ENCODE measurements at places on chromosomes 5 and 9.

DNA sequence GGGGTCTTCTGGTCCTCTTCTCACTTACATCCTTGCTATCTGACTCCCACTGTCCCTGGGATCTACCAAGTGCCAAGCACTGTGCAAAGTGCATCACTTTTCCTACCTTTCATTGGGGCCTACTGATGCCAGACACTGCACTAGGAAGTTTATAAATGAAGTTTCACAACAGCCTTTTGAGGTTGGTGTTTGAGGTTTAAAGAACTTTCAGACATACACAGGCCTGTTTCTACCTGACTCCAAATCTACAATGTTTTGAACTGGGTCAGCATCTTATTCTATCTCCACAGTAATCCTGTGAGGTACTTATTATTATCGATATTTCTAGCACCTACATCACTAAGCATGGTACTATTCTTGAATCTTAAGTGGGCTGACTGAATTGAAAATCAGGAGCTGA, 227.7 kb downstream of the ZSWIM6 start:
- no peak for DNase-seq

- DNase-seq: no peak
These were observed 14.9 kb downstream of the GLDC start for GRCh38 chr9:6630502-6631206.

GRCh38 chr5:73887688-73888087, 261.7 kb downstream of the ARHGEF28 start:
- DNase-seq: no peak

GRCh38 chr9:107778661-107779060, 289.1 kb upstream of the KLF4 start:
- DNase-seq: peak; percentile 30

DNA sequence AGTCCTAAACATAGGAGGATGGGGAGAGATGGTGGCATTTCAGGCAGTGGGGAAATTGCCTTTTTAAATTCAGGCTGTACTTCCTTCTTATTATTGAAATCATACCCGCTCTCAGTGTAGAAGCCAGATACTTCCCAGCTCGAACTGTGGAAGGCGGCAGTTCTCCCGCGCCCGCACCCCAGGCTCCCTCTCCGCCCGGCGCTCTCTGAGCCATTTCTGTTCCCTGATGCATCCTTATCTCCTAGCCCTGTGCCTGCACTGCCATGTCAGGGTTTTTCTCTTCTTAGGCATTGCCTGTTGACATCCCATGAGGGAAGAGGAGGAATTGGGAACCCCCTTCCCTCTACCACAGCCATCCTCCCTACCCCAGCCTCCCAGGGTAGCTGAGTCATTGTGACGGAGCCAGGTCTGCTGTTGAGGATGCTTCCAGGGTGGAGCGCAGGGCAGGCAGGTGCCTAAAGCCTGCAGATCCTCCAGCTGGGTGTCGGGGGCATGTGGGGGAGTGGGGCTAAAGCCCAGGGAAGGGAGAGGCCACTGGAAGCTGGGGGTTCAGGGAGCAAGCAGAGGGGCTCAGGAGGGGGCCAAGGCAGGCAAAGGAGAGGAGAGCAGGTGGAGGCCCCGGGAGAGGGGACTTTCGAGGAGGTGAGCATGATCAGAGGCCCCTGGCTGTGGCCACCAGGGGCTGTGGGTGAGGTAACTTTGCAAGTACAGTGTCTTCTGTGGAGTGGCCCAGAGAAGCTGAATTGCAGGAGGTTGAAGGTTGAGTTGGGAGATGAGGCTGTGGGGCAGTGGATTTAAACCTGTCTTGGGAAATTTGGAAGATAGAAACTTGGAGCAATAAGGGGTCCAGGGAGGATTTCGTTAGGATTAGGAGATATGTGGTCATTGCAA, 16.2 kb downstream of the LAMC3 start:
- DNase-seq: no peak

DNA sequence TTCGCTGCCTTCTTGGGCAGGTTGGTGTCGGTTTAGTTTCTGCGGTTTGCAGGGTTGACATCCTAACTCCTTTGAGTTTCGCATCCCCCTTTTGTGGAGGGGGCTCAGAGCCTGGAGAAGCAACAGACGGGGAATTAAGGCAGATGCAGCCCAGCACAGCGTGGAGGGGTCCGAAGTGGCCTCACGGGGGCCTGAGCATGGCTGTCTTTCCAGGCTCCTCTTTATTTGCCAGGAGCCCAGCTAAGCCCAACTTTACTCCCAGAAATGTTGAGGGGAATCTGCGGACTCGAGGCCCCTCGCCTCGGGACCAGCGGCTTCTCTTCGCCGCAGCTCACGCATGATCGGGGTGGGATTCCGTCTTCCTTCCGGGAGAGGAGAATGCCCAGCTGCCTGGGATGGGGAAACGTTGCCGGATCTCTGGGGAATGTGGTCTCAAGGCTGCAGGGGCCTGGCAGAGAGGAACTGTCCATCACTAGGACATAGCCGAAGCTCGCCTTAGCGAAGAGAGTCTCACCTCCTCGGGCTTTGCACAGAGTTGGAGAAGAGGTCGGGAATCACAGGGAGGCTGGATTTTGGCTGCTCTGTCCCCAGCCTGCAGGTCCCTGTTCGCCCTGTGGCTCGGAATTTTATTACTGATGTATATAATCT, 1.3 kb downstream of the RAI14 start:
- peak; percentile 20 for DNase-seq

GRCh38 chr5:31692561-31693221, 53.8 kb downstream of the PDZD2 start:
- no peak for DNase-seq

- DNase-seq: no peak
These were observed 67.0 kb downstream of the SGCD start for GRCh38 chr5:156393980-156394379.

GRCh38 chr9:76680716-76681425, 83.4 kb upstream of the PCA3 start:
- DNase-seq: no peak

DNA sequence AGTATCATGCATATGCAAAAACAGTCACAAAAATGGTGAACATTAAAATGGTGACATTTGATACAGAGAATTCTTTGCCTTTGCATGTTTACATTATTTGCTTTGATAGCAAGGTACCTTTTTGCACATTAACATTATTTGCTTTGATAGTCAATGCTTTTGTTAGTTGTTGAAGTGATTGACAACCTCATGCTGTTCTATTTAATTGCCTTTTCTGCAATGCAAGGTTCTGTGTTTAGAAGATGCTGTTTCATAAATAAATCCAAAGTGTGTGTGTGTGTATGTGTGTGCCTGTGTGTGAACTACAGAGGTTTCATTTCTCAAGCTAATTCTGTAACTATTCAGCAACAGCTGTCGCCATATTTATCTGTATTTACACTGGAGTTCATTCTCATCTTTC, 668.7 kb downstream of the NR2F1-AS1 start:
- no peak for DNase-seq

DNA sequence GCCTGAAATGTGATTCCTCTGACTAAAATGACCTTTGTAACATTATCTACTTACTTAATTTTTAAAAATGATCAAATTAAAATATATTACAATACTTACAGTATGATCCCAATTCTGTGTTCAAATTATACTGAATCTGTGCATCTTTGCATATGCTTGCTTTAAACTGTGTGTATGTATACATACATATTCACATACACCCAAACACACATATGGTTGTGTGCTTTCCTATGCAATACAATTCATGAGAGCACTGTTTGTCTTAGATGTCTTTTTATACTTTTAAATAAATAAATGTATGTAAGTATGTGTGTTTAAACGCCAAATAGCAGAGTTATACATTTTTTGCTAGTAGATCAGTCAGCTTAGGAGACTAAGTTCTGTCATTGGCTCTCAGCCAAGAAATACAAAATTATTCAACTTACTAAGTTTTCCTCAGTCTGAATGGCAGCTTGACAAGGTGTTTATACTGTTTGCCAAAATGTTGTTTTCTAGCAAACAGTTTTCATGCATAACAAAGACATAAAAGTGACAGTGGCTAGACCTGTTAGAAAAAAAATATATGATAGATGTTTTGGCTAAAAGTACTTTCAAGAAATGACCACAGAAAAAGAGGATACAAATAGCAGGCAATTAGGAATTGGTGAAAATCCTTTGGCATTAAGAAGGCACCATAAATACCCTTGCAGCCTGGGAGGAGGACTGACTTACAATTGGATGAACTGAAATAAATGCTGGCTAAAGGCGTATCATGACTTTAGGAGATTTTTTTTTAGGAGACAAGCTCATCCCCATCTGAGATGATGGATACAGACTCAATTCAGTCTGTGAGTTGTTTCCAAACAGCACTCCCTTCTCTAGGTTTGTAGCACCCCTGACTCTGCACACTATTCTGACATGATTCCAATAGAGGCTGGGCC, 7.9 kb downstream of the TICAM2 start:
- DNase-seq: no peak

- no peak for DNase-seq
These were observed 20.6 kb upstream of the NIM1K start for GRCh38 chr5:43171451-43171850.

DNA sequence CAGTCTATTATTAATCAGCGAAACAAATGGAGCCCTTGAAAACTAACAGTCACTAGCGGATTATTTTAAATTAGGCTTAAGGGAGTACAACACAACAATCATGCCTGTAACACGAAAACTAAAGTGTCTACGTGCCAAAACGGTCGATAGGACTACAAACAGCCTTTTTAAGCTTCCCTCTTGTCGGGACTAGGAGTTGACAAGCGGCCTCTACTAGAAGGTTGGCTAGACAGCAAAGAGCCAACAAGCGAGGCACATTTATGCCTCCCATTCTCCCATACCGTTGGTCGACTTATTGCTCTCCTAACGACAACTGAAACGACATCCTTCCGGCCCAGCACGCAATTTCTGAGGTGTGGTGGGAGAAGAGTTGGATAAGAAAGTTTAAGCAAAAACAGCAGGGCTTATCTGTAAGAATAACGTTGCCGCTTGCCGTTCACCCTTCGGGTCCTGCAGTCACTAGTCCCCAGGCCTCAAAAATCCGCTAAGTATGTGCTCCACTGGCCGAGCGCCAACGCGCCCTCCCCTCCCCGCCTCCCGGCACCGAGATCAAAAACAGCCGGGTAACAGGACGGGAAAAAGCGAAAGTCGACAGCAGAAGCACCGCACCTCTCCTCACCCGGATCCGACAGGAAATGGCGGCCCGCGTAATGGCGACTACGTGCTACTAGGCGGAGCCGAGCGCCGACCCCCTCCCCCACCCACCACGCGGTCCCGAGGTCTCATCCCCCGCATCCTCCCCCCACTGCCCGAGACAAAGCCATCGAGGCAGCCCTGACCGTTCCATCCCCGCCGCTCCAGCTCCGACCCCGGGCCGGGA, 813 bp downstream of the HNRNPK start:
- DNase-seq: peak; percentile 91

Data from suppressor macrophage (primary cell).